NCI-H446 (cell line): ENCODE measurements at places on chromosomes 7 and 10.

GRCh38 chr10:44425466-44425865 is 40.6 kb upstream of the CXCL12 start:
- no peak for DNase-seq

- no peak for DNase-seq
Measured at GRCh38 chr7:17580141-17580540, 281.7 kb downstream of the AHR start.

DNA sequence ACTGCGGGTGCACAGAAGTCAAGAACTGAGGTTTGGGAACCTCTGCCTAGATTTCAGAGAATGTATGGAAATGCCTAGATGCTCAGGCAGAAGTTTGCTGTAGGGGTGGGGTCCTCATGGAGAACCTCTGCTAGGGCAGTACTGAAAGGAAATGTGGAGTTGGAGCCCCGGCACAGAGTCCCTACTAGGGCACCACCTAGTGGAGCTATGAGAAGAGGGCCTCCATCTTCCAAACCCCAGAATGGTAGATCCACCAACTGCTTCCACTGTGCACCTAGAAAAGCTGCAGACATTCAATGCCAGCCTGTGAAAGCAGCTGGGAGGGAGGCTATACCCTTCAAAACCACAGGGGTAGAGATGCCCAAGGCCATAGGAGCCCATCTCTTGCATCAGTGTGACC is 1336.0 kb upstream of the CELF2 start:
- no peak for DNase-seq

- DNase-seq = no peak
Measured at GRCh38 chr7:83861876-83862275, 212.9 kb upstream of the SEMA3E start.

GRCh38 chr7:17996442-17997223 is 31.0 kb downstream of the PRPS1L1 start:
- no peak for DNase-seq

DNA sequence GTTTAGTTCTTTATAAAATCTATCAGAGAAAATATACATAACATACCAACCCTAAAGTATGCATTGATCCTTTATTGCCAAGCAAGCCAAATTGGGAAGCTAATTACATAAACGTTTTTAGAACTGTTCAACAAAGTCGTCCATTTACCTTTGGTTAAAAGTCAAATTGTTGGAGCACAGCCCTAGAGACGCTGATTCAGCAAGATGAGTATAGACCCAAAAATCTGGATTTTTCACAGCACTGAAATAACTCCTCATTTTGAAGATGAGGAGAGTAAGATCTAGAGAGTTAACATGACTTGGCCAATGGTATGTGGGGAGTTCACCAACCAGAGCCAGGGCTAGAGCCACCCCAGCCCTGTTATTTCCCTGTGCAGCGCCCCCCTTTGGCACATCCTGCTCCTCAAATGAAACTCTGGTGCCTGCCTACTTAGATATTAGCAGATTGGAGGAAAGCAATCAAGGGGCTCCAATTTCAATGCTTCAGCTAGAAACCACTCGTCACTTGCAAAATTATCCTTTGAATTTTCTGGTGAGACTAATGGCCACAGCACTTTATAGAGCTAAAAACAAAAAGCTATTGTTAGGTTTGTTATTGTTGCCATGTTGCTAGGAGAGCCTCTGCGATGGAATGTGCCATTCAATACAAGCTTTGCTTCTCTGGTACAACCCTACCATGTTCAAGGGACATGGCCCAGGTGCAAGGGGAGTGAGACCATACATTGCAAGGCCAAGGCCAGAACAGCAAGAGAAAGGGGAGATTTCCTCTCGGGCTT is 132.6 kb upstream of the ZEB1 start:
- DNase-seq = no peak

GRCh38 chr10:114987995-114988394 is 50.0 kb downstream of the TRUB1 start:
- DNase-seq = no peak

DNA sequence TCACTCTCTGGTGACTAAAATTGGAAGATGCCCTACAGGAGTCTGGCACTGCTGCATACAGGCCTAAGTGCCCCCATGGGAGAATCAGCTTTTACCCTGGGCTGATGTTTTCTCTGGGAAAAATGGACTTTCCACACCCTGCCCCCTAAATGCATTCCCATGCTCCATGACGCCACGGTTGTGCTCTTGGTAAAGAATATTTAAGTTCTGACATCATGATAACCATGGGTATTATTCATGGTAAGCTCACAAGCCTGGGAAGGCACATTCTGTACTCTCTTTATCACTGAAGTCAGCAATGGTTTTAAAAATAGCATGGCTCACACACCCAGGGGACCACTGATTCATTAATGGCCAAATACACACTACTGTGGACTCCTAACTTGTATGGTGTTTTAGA is 43.4 kb downstream of the HIPK2 start:
- no peak for DNase-seq

DNA sequence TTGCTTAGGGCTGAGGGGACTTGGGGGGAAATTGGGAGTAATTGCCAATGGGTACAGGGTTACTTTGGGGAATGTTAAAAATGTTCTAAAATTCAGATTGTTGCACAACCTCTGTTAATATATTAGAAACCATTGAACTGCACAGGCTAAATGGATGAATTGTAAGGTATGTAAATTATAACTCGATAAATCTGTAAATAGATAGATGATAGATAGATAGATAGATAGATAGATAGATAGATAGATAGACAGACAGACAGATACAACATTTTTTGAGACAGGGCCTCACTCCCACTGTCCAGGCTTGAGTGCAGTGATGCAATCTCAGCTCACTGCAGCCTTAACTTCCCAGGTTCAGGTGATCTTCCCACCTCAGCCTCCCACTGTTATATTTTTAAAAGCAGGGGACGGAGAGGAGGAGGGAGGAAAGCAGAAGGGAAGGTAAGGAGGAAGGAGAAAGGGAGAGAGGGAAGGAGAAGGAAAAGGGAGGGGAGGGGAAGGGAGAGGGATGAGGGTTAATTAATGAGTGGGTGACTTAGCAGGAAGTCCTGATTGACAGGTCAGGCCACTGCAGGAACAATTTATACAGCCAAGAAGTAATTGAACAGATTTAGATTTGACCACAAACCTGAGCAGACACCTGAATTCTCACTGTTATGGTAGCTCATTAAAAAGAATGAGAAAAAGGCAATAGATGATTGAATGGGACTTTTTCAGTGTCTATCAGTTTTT is 38.7 kb downstream of the AOC1 start:
- DNase-seq = no peak

DNA sequence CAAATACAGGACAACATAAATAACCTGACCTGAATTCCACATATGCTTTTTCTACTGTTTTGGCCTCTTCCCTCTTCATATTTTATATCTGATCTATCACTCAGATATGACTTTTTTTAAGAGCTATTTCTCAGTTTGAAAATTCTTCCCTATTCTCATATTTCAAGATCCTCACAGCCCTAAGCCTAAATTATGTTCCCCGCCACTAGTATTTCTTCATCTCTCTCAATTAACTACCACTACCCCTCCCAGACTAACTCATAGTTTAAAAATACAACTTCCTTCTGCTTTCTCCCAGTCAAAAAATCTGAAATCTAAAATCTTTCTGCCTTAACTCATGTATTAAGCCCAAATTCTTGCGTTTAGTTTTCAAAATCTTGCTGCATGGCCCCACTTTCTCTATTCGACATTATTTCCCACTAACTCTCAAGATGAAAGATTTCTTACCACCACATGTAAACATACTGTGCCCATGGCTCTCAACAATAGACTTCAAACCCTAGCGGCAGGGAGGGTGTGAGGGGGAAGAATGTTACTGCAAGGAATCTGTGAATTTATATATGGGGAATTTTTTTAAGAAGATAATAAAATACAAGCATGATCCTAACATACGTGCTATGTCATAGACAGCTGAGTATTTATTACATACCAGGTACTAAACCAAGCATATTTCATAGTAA is 64.6 kb downstream of the TFEC start:
- no peak for DNase-seq

DNA sequence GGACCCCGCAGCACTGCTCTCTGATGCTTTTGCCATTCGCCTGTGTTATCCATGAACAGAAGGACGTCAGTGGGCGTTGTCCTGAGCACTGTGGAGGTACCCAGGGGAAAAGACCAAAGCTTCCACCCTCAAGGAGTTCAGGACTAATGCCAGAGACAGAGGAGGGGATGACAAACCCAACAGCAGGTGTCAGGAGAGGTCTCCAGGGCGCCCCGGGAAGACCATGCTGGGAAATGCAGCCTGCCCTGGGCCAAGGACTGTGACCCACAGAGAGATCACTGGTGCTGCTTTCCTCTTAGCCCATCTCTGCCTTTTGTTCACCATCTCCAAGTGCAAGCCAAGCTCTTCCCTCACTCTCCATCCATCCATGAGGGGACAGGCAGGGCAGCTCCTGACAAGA is 166.8 kb upstream of the PFKP start:
- no peak for DNase-seq

- DNase-seq = no peak
Measured at GRCh38 chr7:79464051-79464450, 10.6 kb upstream of the MAGI2 start.

- DNase-seq = no peak
Measured at GRCh38 chr7:13904007-13904406, 85.5 kb downstream of the ETV1 start.

DNA sequence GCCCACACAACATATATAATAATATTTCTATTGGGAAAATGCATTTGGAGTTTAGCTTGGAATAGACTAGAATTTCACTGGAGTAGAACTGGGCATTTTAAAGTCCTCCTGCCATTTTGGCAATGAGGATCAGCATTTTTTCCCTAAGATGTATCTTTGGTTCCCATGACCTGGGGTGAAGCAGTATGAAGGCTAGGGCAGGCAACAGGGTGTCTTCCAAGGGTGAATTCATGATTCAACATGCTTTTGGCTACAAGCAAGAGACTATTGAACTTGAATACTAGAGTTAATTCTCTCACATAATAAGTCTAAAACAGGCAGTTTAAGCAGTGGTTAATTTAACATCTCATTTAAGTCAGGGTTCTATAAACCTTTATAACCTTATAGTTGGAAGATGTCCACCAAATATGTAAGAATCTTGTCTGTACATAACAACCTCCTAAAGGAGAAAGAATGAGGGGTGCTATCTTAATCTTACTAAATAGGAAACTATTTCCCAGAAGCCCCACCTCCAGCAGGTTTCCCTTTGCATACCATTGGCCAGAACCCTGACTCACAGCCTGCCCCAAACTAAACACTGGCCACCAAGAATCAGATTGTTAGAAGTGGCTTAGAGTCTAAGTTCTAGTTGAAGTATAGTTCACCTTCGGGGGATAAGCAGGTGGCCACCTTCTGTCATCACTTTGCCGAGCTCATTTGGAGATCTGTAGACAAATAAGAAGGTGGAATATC is 96.0 kb upstream of the PRPS1L1 start:
- no peak for DNase-seq

DNA sequence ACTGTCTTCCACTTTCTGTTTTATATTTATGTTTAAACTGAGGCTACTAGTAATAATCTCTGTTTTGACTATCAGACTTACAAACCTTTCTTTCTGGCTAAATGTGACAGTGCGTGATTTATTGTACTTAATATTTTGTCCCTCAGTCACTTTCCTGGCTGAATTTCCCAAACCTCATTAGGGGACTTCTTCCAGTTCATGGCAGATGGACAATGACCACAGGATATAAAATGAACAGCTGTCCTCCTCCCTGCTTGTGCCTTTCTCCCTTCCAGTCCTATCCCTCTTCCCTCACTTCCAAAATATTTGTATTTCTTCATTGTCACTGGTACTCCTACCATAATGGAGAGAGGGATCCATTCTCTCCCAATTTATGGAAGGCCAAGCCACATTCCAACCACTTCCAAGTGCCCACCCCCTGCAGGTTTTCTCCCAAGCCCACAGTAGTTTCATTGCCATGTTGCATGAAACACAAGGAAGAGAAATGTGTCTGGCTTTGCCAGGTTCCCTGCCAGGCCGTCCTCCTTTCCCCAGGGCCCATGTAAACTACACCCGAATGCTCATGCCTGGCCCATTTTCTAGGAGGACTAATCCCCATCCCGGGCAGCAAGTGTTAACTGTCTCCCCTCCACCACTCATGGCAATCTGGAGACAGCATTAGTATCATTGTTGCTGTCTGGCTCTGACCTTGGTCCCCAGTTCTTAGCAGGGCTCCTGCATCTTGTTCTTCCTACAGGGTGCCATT is 269.5 kb upstream of the SLC26A5 start:
- peak; percentile 38 for DNase-seq

DNA sequence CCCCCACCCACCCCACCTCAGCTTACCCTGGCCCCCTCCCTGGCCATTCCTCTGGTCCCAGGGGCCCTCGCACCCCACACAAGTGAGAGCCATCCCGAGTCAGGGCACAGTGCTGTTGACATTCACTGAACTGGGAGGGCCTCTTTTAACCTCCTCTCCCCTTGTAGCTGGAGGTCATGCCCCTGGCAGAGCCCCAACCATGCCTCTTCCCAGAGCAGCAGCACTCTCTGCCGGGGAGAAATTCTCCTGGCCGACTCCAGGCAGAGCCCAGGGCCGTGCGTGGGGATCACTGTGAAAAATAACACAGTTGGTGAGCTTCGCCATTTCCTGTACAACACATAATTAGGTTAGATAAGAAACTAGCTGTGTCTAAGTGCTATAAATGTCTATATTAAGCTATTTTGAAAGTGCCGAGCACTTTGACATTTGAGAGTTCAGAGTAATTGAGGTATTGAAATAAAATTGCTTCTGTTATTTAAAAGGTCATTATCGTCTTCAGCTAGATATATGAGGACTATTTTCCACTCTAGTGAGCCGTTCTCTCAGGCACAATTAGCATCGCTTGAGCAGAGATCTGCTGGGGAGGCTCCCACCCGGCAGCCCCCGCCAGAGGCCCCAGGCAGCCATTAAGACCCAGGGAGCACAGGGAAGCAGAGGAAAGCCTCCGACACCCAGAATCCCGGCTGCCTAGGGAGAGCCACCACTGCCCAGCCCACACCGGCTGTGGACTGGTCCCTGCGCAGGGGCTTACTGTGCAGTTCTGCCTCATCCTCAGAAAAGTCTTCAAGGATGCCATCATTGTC is 62.4 kb upstream of the LRRC18 start:
- DNase-seq = no peak

- DNase-seq = no peak
Measured at GRCh38 chr10:20984662-20985061, 87.6 kb upstream of the NEBL start.

DNA sequence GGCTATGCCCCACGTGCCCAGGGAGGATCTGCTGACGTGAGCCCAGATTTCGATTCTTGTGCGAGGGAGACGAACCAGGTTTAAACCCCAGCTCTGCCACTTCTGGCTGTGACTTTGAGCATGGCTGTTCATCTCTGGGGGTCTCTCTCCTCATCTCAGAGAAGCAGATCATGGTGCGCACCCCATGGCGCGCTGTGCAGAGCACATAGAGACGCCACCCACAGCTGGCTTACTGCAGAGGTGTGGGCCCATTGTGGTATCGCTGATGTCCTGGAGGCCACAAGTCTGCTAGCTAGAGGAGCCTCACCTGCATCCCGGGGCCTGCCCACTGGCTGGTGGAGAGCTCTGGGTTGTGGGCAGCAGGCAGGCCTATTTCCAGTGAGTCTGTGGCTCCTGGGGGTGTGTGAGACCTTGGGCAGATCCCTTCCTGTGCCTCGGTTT is 140.5 kb downstream of the LHPP start:
- DNase-seq = no peak

- DNase-seq = no peak
Measured at GRCh38 chr10:114647545-114648138, 10.4 kb downstream of the ABLIM1 start.

- DNase-seq = no peak
Measured at GRCh38 chr7:133698127-133698526, 429.0 kb upstream of the LRGUK start.

GRCh38 chr10:89085153-89085552 is 94.6 kb downstream of the FAS start:
- no peak for DNase-seq
